ENCODE measurements at places on chromosomes 6 and 20.

- DNase-seq: no peak
Measured at GRCh38 chr6:160034036-160034930, 65.4 kb downstream of the IGF2R start.

- no peak for DNase-seq
Measured at GRCh38 chr6:135461208-135461607, 36.3 kb downstream of the AHI1 start.

- DNase-seq: no peak
Measured at GRCh38 chr20:37914672-37915433, 11.9 kb downstream of the VSTM2L start.

GRCh38 chr6:3439961-3440360 is 16.9 kb downstream of the SLC22A23 start:
- no peak for DNase-seq

DNA sequence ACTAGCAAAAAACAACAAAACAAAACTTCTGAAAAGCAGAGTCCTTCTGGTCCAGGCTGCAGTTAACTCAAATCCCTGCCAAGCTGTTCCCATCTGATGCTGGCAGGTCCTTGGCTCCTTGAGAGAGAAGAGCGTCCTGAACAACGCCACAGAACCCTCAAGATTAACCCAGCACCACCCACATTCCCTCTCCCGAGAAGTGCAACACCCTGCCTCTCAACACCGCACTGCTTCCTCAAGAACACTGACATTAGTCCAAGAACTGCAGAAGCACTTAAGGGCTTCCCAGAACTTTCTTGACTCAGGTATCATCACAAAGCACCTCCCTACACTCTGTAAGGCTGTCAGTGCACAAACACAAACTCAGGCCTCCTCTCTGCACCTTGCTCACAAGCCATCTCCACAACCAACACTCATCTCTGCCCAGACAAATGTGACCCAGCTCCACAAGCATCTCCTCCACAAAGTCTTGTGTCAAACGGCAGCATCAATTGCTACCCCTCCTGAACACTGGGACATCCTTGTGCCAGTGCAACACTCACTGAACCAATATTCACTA is 7.5 kb downstream of the MRPL14 start:
- no peak for DNase-seq

GRCh38 chr20:59817846-59818615 is 115.4 kb downstream of the SYCP2 start:
- no peak for DNase-seq

DNA sequence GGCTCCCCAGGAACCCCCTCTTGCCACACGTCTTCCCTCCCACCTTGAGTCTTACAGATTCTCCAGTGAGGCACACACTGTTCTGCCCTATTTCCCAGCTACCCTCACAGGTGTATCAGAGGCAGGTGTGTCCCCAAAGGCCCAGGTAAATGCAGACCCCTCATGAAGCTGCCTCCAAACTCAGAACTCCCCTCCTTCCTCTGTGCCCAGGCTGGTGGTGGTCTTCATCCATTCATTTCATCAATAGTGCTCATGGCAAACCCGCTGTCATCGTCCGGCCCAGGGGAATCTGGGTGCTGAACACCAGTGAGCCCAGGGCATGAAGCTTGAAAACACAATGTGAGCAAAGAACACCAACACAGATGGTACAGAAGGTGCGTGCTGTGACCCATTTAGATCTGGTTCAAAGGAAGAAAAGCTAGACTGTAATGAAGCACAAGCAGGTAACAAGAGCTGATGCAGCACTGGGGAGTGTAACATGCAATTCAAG is 213.1 kb downstream of the SYNDIG1 start:
- no peak for DNase-seq

DNA sequence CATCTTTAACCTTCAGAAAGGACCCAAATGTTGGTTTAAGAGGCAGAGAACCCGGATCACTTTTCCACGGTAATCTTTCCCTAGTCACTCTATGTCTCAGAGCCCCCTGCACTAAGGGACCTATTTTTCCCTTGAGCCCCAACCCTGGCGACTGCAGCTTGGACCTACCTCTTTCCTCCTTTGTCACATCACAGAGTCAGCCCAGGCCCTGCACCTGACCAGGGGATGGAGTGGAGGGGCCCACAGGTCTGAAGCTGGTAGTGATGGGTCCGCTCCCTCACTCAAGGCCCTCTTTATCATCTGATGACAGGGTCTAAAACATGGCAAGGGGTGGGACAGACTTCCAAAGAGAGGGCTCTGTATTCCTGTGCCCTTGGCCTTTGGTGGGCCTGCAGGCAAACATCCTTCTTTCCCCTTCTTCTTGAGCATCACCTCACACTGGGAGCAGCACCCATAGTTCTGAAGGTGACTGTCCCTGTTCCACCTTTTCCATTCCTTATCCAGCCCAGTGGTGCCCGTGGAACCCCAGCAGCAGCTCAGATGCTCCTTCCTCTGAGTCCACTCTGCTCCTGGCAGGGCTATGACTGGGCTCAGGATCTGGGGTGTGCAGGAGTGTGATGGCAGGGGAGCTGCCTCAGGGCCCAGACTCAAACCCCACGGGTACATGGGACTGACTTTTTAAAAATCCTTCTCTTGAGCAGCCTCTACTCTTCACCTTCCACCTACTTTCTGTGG is 6.3 kb downstream of the RAET1L start:
- no peak for DNase-seq

DNA sequence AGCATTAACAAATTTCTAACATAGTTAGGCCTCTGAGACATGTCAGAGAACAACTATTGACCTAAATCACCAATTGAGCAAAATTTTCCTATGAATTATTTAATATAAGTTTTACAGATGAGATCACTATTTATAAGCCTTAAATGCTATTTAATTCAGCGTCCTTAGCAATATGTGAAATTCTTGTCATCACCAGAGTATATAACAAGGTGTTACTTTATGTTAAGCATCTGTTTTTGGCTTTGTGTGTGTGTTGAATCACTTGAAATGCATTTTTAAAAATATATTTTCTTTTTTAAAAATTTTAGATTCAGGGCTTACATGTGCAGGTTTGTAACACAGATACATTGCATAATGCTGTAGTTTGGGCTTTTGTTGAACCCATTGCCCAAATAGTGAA is 794.1 kb downstream of the EYS start:
- no peak for DNase-seq

DNA sequence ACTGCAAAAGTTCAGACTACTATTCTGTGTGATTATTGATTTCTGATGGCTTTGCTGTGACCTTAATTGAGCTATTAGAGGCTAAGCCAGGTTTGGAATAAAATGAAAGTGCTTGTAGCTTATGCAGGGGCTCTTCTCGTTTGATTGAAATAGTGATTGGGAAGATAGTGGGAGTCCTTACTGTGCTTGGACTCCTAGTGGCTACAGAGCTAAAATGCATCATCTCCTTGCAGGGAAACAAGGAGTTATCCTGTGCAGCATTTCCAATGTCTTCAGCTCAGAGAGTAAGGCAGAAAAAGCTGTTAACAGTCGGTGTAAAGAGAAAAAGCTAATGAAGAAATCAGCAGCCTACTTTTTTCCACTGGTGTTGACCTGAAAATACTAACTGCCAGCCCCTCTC is 173.5 kb downstream of the SLC35F1 start:
- DNase-seq: no peak
